NCI-H748 treated with DMSO at 0.1 percent for 48 hours (cell line): ENCODE measurements at places on chromosomes 2 and 18.
A peak's percentile ranks its signal among the peaks of the same experiment; 100 is the strongest.

DNA sequence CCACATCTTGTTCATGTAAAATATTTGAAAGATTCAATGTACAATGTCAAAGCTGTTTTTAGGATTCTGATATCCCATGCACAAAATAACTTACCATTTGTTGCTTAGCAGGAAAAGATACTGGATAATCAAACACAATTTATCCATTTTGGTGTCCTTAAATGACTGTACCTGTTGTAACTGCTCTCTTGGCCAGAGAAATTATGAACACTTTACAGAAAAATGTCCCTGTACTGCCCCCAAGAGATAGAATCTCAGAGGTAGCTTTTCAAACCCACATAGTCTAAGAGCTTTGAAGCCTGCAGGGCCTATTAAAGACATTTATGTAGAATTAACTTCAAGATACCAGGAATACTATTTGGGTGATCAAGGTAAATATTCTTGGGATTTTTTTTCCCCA lies 12.2 kb upstream of the ME2 start:
- DNase-seq: no peak

- no peak for DNase-seq
These were observed 108.4 kb upstream of the RMDN2 start for GRCh38 chr2:37816686-37817085.

- no peak for DNase-seq
These were observed 6.5 kb downstream of the KCNG2 start for GRCh38 chr18:79804130-79804787.

DNA sequence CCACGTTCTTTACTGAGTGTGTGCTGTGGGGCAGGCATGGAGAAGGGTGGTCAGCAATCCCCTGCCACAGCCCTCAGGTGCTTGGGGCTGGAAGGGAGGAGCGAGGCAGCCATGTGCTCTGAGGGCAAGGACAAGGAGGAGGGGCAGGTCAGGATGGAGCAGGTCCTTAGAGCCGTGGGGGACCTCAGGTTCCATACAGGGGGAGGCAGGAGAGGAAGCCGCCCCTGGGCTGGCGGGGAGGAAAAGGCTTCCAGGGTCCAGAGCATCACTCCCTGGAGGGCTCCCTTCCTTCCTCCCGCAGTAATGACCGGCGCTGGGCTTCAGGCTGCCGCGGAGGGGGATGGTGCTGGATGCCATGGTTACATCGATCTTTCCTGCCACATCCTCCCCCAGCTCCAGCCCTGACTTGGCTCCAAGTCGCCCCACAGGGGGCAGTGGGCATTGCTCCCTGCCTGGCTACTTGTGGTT lies 6.6 kb downstream of the GAREM2 start:
- DNase-seq: no peak

- no peak for DNase-seq
These were observed 342.9 kb downstream of the LRATD1 start for GRCh38 chr2:14975381-14975780.

- peak; percentile 86 for DNase-seq
These were observed 1748.4 kb upstream of the CELF4 start for GRCh38 chr18:39313992-39314391.

GRCh38 chr18:741931-742512 lies 29.6 kb upstream of the ENOSF1 start:
- peak; percentile 26 for DNase-seq

- DNase-seq: no peak
These were observed 1.7 kb downstream of the MSL3B start for GRCh38 chr2:233866479-233866878.

- no peak for DNase-seq
These were observed 46.3 kb downstream of the GORASP2 start for GRCh38 chr2:170975127-170975942.

- DNase-seq: no peak
These were observed 115.6 kb upstream of the CYP1B1 start for GRCh38 chr2:38191516-38191915.
